ENCODE measurements at places on chromosomes 5 and 9. TPM values are rescaled to one million over a fixed set of nuclear protein-coding genes. Genes with fewer than 3 reads are reported as not detected.

The GARIN3 gene
- 0.47 TPM for total RNA-seq

The ANP32B gene
- total RNA-seq = 397 TPM

The CFAP157 gene
- total RNA-seq = not detected

The NFIB gene
- not detected for total RNA-seq

The RNF183 gene
- not detected for total RNA-seq

The INSYN2B gene
- total RNA-seq = not detected

The TPPP gene
- total RNA-seq = 0.08 TPM

The TTF1 gene
- total RNA-seq = 42.2 TPM

The GFI1B gene
- not detected for total RNA-seq

The SPATA31E1 gene
- total RNA-seq = not detected

The SLC34A1 gene
- total RNA-seq = not detected

The PHF24 gene
- 0.30 TPM for total RNA-seq

The ZNF883 gene
- total RNA-seq = 1.9 TPM

The TMEM174 gene
- not detected for total RNA-seq

The WWC1 gene
- 2.5 TPM for total RNA-seq

The ECSCR gene
- total RNA-seq = 0.49 TPM

The CAST gene
- total RNA-seq = 123 TPM

All from activated naive CD8-positive, alpha-beta T cell treated with anti-CD3 and anti-CD28 coated beads for 36 hours (primary cell).